ENCODE measurements at places on chromosomes 6 and 20. TPM values are rescaled to one million over a fixed set of nuclear protein-coding genes. Genes with fewer than 3 reads are reported as not detected.

GRCh38 chr6:169250660-169251059 lies 3.0 kb downstream of the THBS2 start:
- peaks cover 44% of the 10 kb centered on the region for H3K27me3 ChIP-seq
- H3K36me3 ChIP-seq, result no peaks in the 10 kb centered on the region
- H3K4me1 ChIP-seq, result peaks cover 4% of the 10 kb centered on the region
- no peak overlapping the region for H3K4me3 ChIP-seq

DNA sequence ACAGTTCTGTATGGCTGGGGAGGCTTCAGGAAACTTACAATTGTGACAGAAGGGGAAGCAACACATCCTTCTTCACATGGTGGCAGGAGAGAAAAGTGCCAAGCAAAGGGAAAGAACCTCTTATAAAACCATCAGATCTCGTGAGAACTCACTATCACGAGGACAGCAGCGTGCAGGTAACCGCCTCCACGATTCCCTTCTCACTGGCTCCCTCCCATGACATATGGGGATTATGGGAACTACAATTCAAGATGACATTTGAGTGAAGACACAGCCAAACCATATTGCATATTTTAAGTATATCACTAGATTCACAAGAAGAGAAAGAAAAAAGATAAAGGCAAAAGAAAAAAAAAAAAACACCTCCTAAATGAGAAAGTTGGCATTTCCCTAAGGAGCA lies 431.9 kb upstream of the RGS17 start:
- DNase-seq, result no peak
- H3K36me3 ChIP-seq, result no peaks in the 10 kb centered on the region
- H3K4me1 ChIP-seq, result no peaks in the 10 kb centered on the region
- no peaks in the 10 kb centered on the region for H3K27me3 ChIP-seq

GRCh38 chr6:96059586-96059985 lies 43.8 kb downstream of the FUT9 start:
- DNase-seq, result no peak
- H3K27me3 ChIP-seq, result no peaks in the 10 kb centered on the region
- no peak overlapping the region for H3K4me3 ChIP-seq

DNA sequence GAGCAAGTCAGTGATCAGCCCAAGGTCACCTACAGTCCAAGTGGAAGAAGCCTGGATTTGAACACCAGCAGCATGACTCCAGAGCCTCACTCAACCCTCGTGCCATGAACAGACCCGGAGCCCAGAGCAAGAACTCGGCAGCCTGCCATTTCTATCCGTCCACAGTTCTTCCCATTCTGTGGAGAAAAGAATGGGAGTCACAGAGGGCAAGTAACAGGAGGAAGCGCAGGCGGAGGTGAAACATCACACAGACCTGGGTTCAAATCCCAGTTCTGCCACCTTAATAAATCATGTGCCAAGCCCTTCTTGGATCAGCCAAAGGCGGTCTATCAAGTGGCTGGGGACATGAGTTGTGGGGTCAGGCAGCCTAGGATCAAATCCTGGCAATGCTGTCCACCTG lies 4.3 kb downstream of the PREX1 start:
- peaks cover 73% of the 10 kb centered on the region for H3K36me3 ChIP-seq
- peak overlapping the region; percentile 98 for H3K4me3 ChIP-seq
- peaks cover 3% of the 10 kb centered on the region for H3K27me3 ChIP-seq
- DNase-seq, result no peak

- peaks cover 3% of the 10 kb centered on the region for H3K36me3 ChIP-seq
- H3K4me3 ChIP-seq, result peak overlapping the region; percentile 11
- DNase-seq, result no peak
- H3K4me1 ChIP-seq, result peaks cover 52% of the 10 kb centered on the region
- H3K27ac ChIP-seq, result no peak overlapping the region
- H3K27me3 ChIP-seq, result no peaks in the 10 kb centered on the region
Observed at GRCh38 chr20:46087161-46087560, 2.6 kb downstream of the NCOA5 start.

DNA sequence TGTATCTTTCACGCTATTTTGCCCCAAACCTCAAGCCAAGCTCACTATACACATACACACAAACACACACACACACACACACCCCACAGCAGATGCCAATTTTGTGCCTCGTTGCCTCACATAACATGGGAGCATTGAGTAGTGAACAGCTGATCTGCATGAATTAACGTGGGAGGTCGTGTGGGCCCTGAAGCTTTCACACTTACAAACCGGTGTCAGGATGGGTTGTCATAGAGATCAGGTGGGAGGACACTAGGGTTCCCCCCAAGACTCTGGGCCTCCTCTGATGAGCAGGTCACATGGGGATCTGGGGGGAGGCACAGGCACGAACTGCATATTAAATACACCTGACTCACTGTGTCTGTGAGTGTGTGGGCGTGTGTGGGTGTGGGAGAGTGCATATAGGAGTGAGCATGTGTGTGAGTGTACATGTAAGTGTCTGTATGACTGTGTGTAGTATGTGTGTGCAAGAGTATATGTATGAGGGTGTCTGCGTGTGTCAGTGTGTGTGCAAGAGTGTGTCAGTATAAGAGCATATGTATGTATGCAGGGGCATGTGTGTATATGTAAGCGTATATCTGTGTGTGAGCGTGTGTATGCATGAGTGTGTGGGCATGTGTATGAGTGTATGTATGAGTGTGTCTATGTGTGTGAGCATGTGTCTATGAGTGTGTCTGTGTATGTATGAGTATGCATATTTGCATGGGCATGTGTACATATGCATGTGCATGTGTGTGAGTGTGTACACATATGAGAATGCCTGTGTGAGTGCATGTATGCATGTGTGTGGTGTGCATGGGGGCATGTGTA lies 370.4 kb downstream of the PREX1 start:
- DNase-seq, result no peak
- H3K4me3 ChIP-seq, result no peak overlapping the region
- H3K27me3 ChIP-seq, result peaks cover 7% of the 10 kb centered on the region

- no peak for DNase-seq
- H3K4me1 ChIP-seq, result no peaks in the 10 kb centered on the region
- no peak overlapping the region for H3K27ac ChIP-seq
- no peaks in the 10 kb centered on the region for H3K27me3 ChIP-seq
- H3K36me3 ChIP-seq, result no peaks in the 10 kb centered on the region
Observed at GRCh38 chr6:23477586-23477985, 648.4 kb upstream of the NRSN1 start.

GRCh38 chr6:41427642-41428335 lies 92.4 kb downstream of the NCR2 start:
- no peak overlapping the region for H3K27ac ChIP-seq
- H3K27me3 ChIP-seq, result peaks cover 37% of the 10 kb centered on the region
- DNase-seq, result no peak

GRCh38 chr20:60506061-60506460 lies 547.8 kb downstream of the CDH26 start:
- no peaks in the 10 kb centered on the region for H3K4me1 ChIP-seq
- H3K27ac ChIP-seq, result no peak overlapping the region
- H3K36me3 ChIP-seq, result no peaks in the 10 kb centered on the region
- no peak overlapping the region for H3K4me3 ChIP-seq
- DNase-seq, result no peak
- H3K27me3 ChIP-seq, result no peaks in the 10 kb centered on the region

DNA sequence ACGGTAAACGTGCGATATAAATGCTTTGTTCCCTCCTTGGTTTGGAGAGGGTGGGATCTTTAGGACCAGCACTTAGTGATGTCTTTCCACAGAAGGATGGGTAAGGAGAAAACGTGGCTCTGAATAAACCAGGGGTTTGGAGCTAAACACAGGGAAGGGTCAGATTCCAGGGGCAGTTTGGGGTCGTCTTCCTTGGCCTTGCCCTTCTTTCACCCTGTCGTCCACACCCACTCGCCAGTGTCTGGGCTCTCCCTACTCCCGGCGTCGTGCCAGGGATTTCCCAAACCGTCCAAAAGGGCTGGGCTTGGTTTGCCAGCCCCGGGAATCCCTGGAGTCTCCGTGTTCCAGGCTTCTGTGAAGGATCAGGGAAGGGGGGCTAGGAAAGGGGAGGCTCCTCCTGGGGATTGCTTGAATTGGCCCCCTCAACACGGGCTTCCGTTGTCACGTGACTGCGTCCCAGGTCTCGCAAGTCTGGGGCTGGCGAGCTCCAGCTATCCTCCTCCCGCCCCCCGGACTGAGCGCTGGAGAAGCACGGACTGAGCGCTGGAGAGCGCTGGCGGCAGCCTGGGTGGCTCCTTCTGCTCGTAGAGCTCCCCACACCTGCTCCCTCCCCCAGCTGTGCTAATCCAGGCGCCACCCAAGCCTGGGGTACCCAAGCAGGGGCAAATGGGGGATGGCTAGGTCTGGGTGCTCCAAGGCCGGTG lies 9.4 kb upstream of the ARMC12 start:
- no peak for DNase-seq
- H3K4me1 ChIP-seq, result peaks cover 82% of the 10 kb centered on the region

GRCh38 chr20:23782366-23782983 lies 31.7 kb upstream of the CST1 start:
- no peak for DNase-seq
- H3K4me1 ChIP-seq, result no peaks in the 10 kb centered on the region
- no peaks in the 10 kb centered on the region for H3K36me3 ChIP-seq
- H3K4me3 ChIP-seq, result no peak overlapping the region

- H3K27ac ChIP-seq, result no peak overlapping the region
- DNase-seq, result no peak
- no peaks in the 10 kb centered on the region for H3K4me1 ChIP-seq
- H3K4me3 ChIP-seq, result no peak overlapping the region
- no peaks in the 10 kb centered on the region for H3K36me3 ChIP-seq
- H3K27me3 ChIP-seq, result peaks cover 3% of the 10 kb centered on the region
Observed at GRCh38 chr6:43123461-43124314, 47.4 kb upstream of the SRF start.

DNA sequence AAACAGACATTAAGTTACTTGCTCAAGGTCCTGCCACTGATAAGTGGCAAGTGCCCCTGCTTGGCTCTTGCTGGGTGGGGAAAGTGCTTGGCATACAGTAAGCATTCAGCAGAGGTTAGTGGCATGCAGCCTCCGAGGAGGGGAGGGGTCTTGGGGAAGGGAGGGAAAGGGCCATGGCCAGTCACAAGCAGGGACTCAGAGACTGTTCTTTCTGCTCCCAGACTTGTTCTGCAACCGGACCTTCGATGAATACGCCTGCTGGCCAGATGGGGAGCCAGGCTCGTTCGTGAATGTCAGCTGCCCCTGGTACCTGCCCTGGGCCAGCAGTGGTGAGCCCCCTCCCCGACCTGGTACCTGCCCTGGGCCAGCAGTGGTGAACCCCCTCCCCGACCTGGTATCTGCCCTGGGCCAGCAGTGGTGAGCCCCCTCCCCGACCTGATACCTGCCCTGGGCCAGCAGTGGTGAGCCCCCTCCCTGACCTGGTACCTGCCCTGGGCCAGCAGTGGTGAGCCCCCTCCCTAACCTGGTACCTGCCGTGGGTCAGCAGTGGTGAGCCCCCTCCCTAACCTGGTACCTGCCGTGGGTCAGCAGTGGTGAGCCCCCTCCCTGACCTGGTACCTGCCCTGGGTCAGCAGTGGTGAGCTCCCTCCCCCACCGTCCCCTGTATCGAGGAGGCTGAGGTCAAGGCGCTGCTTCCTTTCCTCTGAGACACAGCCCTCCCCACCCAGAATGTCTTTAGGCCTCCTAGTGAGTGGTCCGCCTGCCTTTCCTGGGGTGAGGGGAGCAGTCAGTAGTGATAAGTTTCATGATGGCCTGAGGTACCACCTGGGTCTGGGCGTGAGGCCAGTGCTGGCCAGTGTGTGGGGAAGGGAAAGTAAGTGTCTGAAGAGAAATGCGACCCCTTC lies 8.9 kb downstream of the GLP1R start:
- no peaks in the 10 kb centered on the region for H3K36me3 ChIP-seq
- H3K27me3 ChIP-seq, result no peaks in the 10 kb centered on the region
- no peak overlapping the region for H3K27ac ChIP-seq

The GNAS-AS1 gene
- 0.96 TPM for total RNA-seq

The BNIP5 gene
- total RNA-seq, result not detected

The SAPCD1 gene
- 9.8 TPM for total RNA-seq

DNA sequence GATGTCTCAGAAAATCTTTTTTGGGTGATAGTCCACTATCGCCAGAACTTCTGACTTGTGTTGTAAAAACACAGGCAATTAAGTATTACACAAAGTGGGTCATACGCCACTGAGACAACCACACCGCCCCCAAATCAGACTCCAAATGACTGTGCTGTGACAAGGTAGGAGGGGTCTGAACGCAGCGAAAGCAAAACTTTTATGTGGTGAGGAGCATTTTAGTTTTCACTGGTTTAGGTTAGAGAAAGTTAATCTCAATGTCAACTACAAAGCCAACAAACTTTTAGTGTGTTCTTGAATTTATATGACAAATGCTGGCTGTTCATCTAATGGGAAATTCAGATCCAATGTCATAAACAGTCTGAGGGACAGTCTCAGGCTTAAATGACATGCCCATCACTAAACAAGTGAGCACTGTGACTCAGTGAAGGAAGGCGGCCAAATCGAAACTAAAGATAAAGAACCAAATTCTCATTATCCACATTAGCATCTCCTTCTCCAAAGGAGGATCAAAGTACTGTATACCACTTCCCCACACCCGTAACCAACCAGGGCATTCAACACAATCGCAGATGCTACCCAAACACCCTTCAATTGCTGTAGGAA lies 186.7 kb downstream of the GJA10 start:
- H3K27ac ChIP-seq, result peak overlapping the region; percentile 96
- peak; percentile 87 for DNase-seq
- H3K4me3 ChIP-seq, result peak overlapping the region; percentile 86
- H3K27me3 ChIP-seq, result no peaks in the 10 kb centered on the region
- H3K4me1 ChIP-seq, result peaks cover 84% of the 10 kb centered on the region
- H3K36me3 ChIP-seq, result peaks cover 53% of the 10 kb centered on the region

DNA sequence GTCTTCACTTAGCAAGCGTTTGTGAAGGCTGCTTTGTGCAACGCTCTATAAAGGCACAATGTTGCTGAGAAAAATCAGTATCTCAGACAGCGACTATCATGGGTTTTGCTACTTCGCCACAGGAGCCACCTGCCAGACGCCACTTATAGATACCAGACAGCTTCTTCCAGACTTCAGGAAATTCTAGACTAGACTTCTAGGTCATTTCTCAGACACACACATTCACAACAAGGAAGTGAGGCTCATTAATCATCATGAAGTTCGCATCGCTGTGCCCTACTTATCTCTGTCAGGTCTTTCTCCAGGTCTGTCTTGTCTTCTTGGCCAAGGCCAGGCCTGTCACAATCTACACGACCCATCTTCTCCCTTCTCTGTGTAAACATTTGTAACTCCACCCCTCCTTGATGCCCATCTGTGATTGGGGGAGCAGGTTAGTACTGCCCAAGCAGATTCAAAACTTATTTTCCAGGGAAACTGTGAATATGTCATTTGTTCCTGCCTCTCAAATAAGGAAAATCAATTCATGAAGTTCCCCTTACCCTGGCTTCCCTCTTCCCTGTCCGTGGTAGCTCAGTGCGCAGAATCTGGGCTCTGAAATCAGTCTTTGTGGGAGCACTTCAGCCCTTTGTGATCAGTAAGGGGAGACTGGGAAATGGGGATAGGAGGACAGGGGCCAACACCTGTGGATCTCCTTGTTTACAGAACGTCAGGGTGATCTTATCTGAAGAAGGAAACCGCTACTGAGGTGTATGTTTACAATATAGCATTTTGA lies 115.5 kb downstream of the TNFAIP3 start:
- no peak for DNase-seq
- no peaks in the 10 kb centered on the region for H3K36me3 ChIP-seq
- peaks cover 10% of the 10 kb centered on the region for H3K27me3 ChIP-seq
- peak overlapping the region; percentile 3 for H3K27ac ChIP-seq

The BPI gene
- not detected for total RNA-seq

- peaks cover 11% of the 10 kb centered on the region for H3K36me3 ChIP-seq
- H3K27me3 ChIP-seq, result no peaks in the 10 kb centered on the region
- DNase-seq, result peak; percentile 38
- H3K4me3 ChIP-seq, result peak overlapping the region; percentile 95
- H3K27ac ChIP-seq, result peak overlapping the region; percentile 94
Observed at GRCh38 chr6:7108196-7108963, 619 bp downstream of the RREB1 start.

All from activated CD4-positive, alpha-beta T cell treated with anti-CD3 and anti-CD28 coated beads, Interleukin-2, amount 10 ng/mL, durations not matched to agents 7 days and 5 days (primary cell).